ENCODE measurements at places on chromosomes 11 and 22.

- DNase-seq = no peak
Observed at GRCh38 chr11:110903830-110904229, 191.6 kb upstream of the ARHGAP20 start.

DNA sequence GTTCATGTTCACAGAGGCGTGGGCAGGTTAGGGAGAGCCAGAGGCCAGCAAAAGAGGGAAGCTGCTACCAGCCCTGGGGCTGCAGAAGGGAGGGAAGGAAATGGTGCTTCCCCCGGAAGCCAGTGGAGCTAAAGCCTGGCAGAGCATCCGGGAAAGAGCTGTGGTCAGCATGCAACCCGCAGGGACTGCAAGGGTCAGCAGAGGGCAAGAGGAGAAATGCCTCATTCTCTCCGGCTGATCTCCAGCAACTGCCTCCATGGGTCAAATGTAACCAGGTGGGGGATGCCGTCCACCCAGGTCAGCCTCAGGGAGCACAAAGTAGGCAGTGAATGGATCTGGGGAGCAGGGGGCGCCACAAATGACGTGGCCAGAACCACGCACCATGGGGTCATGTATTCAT is 36.9 kb upstream of the PRR5 start:
- no peak for DNase-seq

DNA sequence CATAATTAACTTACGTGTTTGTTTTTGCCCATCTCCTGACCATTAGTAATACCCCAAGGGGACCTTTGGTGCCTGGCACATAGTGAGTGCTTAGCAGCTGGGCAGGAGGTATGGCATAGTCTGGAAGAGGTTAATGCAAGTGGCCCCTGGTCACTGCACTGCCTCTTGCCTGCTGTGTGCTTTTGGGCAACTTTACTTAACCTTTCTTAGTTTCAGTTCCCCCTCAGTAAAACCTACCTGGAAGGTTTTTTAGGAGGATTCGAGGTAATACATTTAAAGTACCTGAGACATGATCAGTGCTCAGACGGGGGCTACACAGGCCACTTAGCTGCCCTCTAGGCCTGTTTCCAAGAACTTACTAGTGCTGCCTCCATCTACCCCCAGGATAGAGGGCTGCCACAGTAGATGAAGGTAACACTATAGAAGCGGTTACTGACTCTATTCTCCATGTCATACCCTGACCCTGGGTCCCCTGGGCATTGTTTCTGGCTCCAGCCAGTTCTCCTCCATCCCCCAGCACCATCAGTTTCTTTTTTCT is 3.3 kb downstream of the POLD4 start:
- DNase-seq = no peak

DNA sequence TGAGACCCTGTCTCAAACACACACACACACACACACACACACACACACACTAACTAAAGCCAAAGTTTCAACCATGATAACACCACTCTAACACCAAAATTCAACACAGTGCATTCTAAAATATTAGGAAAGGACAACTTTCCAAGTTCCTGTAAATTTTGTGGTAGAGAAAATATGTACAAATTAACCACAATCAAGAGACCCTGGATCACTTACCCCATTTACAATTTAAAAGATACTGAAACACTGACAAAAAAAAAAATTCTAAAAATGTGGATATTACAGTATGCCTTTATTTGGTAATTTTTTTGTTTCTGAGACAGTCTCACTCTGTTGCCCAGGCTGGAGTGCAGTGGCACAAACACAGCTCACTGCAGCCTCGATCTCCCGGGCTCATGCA is 9.7 kb downstream of the MRTFA start:
- no peak for DNase-seq

- no peak for DNase-seq
Observed at GRCh38 chr22:22721681-22722354, 77.4 kb downstream of the GGTLC2 start.
